Thoracic aorta (tissue), 2 donors: ENCODE measurements at places on chromosomes 1 and 21.

DNA sequence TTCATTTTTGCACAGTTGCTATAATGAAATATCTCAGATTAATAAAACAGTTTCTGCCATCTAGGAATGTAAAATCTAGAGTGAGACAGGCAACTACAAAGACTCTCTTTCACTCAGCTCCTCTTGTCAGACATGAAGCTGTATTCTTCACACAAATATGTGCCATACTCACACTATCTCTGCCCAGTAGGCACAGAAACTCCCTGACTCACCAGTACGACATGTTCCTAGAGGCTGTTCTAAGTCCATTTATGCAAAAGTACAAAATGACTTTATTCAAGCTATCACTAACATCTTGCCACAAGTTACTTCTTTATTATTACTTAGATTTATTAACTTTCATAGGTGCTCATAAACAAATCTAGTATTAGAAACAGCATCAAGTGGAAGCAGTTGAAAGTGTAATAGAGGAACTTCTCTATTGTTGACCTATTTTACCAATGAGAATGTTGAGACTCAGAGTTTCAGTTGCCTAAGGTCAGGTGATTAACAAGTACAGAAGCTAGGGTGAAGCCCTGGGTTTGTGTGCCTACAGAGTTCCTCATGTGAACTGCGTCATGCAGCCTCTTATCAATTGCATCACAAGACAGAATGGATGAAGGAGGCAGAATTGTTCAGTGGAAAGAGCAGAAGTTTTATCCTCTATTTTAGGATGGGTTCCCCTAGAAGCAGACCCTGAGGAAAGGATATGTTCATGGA is 98.9 kb downstream of the RGS2 start:
- no peak for DNase-seq

- DNase-seq, result no peak
Measured at GRCh38 chr1:32215629-32216480, 6.3 kb downstream of the TMEM234 start.

DNA sequence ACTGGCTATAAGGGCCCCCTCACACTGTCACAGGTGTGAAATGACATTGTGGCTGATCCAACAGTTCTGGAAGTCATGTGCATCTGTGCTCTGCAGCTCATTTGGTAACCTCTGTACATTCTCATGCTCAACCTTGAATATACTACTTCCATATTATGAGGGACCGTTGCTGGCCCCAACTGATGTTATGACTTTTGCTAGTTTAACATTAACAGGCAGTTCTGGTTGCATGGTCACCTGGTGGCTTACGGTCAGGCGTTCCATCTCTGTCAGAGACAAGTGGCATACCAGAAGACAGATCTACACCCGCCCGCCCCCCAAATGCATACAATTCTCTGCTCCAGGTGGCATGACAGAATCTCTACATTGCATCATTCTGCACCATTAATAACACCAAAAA is 6.0 kb upstream of the DIP2A start:
- no peak for DNase-seq

GRCh38 chr1:225418059-225418458 is 9.8 kb downstream of the LBR start:
- no peak for DNase-seq

DNA sequence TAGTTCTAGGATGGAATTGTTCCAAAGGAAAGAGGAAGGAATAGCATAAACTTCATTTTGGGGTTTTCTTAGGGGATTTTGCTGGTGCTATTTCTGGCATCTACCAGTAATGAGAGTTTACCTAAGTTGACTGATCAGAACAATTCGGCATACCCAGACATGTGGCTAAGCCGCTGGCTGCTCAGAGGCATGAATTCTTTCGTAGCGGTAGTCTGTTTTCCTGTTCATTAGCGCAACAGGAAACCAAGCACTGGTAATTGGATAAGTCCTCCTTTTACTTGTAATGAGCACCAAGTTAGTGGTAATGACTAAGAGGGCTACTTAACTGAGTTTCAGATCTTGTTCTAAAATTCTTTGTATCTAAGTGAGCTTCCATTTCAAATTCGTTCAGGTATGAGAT is 38.6 kb downstream of the C21orf91 start:
- DNase-seq, result no peak

GRCh38 chr1:26005434-26006105 is 7.7 kb upstream of the PAFAH2 start:
- DNase-seq, result no peak

- DNase-seq, result no peak
Measured at GRCh38 chr1:2985067-2985561, 36.2 kb upstream of the ACTRT2 start.

GRCh38 chr1:25031601-25031965 is 101.5 kb upstream of the RUNX3 start:
- DNase-seq, result no peak

GRCh38 chr21:27557356-27557755 is 590.5 kb upstream of the ADAMTS5 start:
- DNase-seq, result no peak

GRCh38 chr1:65421351-65422025 is 1.0 kb downstream of the LEPR start:
- DNase-seq, result no peak
